ENCODE measurements at places on chromosomes 13 and 19.

GRCh38 chr19:15274477-15274876 lies 42.2 kb upstream of the EPHX3 start:
- no peak for DNase-seq

DNA sequence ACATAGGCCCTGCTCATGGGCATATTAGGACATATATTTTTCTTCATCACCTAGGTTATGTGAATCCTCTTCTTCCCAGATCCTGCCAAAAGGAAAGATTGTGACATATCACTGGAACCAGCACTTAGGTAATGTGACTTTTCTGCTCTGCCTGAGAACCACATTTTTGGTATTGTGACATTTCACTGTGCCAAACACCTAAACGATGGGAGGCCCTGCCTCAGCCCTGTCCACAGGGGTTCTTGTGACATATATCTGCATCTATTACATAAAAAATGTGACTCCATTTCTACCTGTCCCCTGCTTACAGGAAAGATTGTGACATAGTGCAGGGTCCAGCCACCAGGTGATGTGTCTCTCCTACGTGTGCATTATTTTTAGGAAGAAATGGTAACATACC lies 18.5 kb upstream of the ZNF730 start:
- DNase-seq: no peak

- no peak for DNase-seq
Observed at GRCh38 chr13:107190065-107190464, 622.1 kb upstream of the ARGLU1 start.

GRCh38 chr19:18696023-18696422 lies 12.5 kb downstream of the CRTC1 start:
- no peak for DNase-seq

DNA sequence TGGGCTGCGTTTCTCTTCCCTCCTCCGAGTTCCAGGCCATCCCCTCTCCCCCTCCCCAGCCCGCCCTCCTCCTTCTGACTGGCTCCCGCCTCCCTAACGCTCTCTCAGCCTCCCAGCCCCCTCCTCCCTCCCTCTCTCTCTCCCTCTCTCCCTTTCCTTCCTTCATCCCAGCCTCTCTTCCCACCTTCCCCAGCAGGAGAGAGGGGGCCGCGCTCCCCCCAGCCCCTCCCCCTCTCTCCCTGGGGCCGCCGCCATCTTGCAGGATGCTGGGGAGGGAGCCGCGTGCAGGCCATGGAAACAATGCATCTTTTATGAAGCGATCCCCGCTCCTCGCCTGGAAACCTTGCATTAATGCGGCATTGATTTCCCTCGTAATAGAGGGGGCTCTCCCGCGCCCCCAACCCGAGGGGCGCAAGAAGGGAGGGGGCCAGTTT lies 42.6 kb upstream of the ADGRL1 start:
- DNase-seq: no peak

GRCh38 chr13:110185696-110186095 lies 121.3 kb downstream of the COL4A1 start:
- DNase-seq: no peak

GRCh38 chr13:41008349-41008980 lies 10.7 kb downstream of the ELF1 start:
- no peak for DNase-seq

All from T-helper 22 cell (primary cell).